ENCODE measurements at places on chromosomes 4 and X. TPM values are rescaled to one million over a fixed set of nuclear protein-coding genes. Genes with fewer than 3 reads are reported as not detected.

The ELF4 gene
- 19.6 TPM for total RNA-seq

The NPY1R gene
- total RNA-seq: not detected

The TMEM35A gene
- total RNA-seq: 2.7 TPM

The ITM2A gene
- not detected for total RNA-seq

The QRFPR gene
- not detected for total RNA-seq
